ENCODE measurements at places on chromosomes 12 and 14.

DNA sequence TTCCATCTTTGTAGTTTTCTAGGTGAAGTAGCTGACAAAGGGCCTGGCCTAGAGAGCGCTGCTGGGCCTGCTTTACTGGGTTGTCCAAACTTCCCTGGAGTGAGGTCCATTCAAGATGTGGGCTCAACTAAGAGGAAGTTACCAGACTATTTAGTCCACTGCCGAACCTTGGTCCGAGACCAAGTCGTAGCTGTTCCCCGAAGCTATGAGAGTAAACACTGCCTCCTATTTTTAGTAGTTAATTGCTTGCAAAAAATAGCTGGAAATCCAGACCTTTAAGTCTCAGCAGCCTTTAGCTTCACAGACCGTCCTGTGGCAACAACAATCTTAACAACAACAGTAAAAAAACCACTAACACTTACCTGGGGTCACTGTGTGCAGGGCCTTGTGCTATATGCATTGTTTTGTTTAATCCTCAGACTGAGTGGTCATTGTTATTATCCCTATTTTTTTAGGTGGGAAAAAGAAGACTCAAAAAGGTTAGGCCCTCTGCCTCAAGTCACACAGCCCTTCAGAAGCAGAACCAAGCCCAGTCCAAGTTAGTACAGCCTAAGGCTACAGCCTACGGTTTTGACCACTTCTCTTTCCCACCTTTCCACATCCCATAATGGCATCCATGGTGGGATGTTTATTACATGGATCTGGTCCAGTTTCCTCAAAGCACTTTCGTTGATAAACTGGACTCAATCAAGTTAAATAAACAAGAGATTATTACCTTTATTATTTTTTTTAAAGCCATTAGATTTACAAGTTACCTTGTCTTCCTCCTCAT is 30.6 kb downstream of the SOCS2 start:
- no peak for DNase-seq

- no peak for DNase-seq
Observed at GRCh38 chr12:39426636-39427240, 16.2 kb downstream of the KIF21A start.

GRCh38 chr14:103370087-103370486 is 15.1 kb upstream of the MARK3 start:
- DNase-seq = no peak

- no peak for DNase-seq
Observed at GRCh38 chr12:51217133-51217967, 512 bp downstream of the POU6F1 start.

- no peak for DNase-seq
Observed at GRCh38 chr14:50338587-50338986, 26.5 kb downstream of the DMAC2L start.
